RKO (cell line): ENCODE measurements at places on chromosomes 7 and 10.

- DNase-seq = no peak
Observed at GRCh38 chr7:106045586-106045985, 66.5 kb downstream of the SYPL1 start.

DNA sequence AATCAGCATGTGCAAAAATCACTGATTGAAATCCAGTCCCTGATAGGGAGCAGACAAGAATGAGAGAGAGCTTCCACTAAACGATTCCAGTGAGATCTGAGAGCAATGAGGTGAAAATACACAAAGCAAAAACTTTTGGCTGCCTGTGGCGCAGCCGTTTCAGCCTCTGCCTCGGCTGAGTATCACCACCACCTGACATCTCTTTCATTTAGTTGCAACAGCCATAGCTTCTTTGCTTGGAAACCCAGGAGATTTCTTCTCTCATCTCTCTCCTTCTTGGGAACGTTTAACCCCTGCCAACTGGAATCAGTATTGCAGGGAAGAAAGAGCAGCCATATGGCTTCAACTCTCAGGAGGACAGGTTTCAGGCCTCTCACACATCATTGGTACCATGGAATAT, 237.3 kb upstream of the AGK start:
- DNase-seq = no peak

DNA sequence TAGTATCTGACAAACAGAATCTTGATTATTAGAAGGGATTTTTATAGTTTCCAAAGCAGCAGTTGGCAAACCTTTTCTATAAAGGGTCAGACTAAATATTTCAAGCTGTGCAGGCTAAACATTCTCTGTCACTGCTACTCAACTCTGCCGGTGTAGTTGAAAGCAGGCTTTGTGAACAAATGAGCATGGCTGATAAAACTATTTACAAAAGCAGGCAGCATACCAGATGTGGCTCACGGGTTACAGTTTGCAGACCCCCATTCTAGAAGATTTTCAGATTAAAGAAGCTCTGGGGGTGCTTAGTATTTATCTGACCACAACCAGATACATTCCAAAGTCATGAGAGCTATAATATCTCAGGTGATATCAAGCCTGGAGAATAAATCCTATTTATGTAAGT, 1017.5 kb downstream of the SORCS1 start:
- DNase-seq = no peak

GRCh38 chr7:14336256-14336655, 346.8 kb upstream of the ETV1 start:
- DNase-seq = no peak

GRCh38 chr10:71368176-71368575, 28.5 kb upstream of the CDH23 start:
- no peak for DNase-seq

DNA sequence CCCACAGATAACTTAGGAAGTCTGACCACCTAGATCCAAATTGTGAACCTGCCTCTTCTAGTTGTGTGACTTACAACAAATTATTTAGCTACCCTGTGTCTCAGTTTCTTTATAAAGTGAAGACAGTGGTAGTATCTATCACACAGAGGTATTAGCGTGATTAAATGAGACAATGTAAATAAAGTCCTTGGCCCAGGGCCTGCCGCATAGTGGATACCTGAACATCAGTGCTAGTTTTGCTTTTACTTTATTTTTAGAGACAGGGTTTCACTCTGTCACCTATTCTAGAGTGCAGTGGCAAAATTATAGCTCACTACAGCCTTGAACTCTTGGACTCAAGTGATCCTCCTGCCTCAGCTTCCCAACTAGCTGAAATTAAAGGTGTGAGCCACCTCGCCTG, 177.1 kb downstream of the CDK14 start:
- DNase-seq = no peak
